RWPE2 (cell line): ENCODE measurements at places on chromosomes 5 and 9.

- no peak for DNase-seq
Observed at GRCh38 chr5:139241139-139241538, 43.0 kb upstream of the SIL1 start.

DNA sequence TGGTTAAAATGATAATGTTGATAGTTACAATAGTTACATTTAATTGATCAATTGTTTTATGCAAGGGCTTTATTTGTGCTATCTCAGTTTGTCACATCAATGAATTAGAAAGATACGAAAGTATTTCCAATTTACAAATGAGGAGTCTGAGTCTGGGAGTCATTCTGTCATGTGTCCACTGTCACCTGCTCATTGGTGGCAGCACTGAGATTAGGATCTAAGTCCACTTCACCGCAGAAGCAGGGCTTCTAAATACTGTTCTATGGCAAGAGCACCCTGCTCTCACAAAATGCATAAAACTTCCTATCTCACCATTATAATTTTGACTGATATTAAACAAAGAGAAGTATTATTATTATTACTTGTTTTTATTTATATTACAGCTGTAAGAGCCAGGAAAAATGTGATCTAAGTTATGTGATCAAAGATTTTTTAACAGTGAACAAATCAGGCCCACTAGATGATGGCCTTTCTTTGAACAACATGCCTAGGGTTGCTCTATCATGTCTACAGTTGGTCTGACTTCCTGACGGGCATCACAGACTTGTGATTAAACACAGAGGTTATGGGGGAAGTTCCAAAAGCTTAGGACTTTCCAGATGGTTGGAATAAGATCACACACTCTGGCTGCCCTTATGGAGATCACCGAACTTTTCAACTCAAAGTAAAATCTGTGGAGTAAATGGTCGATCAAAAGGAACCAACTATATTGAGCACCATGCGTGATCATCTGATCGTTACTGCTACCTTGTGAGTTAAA is 15.1 kb downstream of the TLR4 start:
- no peak for DNase-seq

- DNase-seq: no peak
Observed at GRCh38 chr5:159759791-159760290, 156.4 kb upstream of the ADRA1B start.

- no peak for DNase-seq
Observed at GRCh38 chr5:55421074-55421529, 113.3 kb downstream of the MTREX start.

GRCh38 chr5:139273572-139274289 is 19.8 kb upstream of the MATR3 start:
- peak; percentile 93 for DNase-seq

DNA sequence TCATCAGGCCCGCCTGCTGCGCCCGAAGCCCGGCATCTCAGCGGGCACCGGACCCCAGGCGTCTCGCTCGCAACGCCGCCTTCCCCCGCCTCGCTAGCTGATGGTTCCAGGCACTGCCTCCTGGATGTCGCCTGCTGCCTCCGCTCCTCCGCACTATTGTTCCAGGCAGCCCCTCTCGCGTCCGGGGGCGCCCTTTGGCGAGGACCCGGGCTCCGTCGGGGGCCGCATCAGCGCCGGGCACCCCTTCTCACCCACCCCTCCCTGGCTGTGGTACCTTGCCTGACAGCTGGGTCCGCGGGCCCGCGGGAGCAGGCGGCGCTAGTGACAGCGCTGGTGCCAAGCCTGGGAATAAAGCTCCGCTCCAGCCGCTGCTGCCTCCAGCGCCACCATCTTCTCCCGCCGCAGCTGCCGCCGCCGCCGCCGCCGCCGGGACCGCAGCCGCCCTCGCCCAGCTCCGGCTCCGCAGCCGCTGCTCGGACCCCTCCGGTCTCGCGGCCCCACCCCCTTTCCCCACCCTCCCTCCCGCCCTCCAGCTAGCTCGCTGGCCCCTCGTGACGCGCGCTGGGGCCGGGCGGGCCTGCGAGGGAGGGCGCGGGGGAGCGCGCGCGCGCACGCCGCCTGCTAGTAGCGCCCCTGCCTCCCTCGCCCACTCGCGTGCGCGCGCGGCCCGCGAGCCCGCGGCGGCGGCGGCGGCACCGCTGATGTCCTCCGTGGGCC is at the start of gene APBA1:
Gene APBA1, minus strand, starts transcription at position 493 of the 717 bp plus-strand sequence.
- no peak for DNase-seq

GRCh38 chr5:154446195-154447088 is 645 bp downstream of the SAP30L start:
- DNase-seq: peak; percentile 82
